ENCODE measurements at places on chromosomes 3 and 15. TPM values are rescaled to one million over a fixed set of nuclear protein-coding genes. Genes with fewer than 3 reads are reported as not detected.

KIF7 gene
- 5.6 TPM for total RNA-seq

DNAH12 gene
- total RNA-seq, result not detected

PRSS50 gene
- not detected for total RNA-seq

MAP1A gene
- total RNA-seq, result 0.81 TPM

PPM1L gene
- total RNA-seq, result 0.20 TPM
